Stimulated activated CD4-positive, alpha-beta T cell treated with anti-CD3 and anti-CD28 coated beads, TNF-alpha, amount 100 ng/mL, for 1 hour (primary cell): ENCODE measurements at places on chromosomes 1 and 21.

GRCh38 chr1:246503341-246503740 is 3.7 kb downstream of the SMYD3 start:
- no peak for DNase-seq

DNA sequence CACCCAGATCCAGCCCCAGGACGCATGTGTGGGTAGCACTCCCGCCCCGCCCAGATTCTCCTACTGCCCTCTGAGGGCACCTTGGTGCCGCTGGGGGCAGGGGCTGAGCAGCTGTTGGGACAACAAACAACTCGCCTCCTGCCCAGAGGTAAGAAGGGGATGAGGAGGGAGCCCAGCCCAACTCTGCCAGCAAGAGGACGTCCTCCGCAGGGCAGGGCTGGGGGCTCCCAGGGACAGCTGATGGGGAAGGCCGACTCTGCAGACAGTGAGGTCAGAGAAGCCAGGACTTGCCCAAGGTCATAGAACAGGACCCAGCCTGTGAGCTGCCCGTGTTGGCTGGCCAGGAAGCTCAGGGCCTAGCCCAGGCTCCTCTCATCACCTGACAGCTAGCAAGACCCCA is 18.8 kb downstream of the RAP1GAP start:
- DNase-seq, result no peak

GRCh38 chr1:2463396-2463795 is 12.7 kb upstream of the PLCH2 start:
- no peak for DNase-seq

GRCh38 chr1:47942240-47942629 is 55.0 kb downstream of the TRABD2B start:
- no peak for DNase-seq

DNA sequence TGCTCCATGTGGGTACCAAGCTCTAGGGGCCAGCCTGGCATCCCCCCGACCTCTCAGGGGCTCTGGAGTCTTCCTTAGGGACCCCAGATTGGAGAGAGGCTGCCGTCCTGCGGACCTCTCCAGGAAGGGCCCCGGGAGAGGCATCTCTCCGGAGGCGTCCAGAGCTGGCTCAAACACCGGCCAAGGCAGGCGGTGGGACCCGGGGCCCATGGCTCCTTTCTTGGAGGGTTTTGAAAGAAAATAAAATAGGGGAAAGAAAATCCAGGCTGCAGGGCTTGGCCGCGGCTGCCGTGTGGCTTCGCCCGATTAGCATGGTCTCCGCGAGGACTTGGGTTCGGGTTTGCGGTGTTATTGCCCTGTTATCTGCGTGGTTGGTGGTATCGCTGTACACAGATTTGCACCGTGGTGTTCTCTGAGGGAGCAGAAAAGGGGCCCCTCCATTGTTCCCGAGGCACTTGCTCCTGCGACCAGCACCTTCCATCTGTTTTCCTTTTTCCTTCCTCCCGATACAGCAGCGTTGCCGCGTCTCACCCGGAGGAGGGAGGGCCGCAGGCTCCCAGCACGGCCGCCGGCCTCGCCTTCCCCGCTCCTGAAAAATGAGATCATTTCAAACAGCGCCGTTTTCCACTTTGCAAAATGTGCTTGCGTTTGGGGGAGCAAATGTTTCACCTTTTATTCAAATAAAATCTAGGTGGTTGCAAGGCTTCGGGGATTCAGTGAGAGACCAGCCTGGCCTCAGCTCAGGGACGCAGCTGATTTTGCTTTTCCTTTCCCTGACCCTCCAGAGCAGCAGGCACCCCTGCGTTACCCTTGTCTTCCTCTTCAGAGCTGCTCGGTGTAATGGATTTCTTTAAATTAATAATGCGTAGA is 86.3 kb downstream of the PRDM16 start:
- DNase-seq, result no peak

DNA sequence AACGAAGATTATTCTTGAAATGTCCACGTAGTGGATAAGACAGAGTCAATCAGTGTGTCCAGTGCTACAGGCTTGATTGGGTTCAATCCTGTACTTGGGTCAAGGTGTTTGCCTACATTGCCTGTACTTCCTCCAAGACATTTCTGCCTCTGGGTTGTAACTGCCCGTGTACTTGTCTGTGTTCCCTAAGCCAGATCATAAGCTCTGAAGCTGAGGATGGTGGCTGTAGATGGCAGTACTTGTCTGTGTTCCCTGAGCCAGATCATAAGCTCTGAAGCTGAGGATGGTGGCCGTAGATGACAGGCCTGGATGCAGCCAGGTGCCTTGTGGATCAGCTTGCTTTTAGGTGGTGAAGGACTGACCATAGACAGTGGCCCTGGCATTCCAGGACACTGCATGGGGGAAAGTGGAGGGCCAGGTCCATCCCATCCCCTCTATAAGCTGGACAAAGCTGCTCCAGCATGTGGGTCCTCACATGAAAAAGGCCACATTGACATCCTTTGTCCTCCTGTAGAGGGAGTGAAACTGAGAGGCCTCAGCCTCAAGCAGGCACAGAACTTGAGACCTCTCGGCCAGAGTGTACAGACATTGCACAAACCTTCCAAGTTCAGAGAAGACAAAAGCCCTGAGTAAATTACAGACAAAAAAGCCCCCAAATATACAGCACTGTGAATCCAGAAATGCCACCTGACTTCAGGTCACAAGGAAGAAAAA is 2.0 kb upstream of the SRM start:
- no peak for DNase-seq

DNA sequence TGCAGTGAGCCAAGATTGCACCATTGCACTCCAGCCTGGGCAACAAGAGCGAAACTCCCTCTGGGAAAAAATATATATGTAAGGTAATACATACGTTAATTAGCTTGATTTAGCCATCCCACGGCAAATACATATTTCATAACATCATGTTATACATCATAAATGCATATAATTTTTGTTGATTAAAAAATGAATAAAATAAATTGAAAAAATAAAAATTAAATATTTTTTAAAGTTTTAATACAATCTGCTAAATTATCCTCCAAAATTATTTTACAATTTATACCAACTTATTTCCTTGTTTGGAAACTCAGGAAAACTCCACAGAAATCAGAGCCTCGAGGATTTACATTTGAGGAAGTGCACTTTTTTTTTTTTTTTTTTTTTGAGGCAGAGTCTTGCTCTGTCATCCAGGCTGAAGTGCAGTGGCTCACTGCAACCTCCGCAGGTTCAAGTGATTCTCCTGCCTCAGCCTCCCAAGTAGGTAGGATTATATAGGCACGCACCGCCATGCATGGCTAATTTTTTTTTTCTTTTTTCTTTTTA is 12.6 kb upstream of the IPO9 start:
- no peak for DNase-seq

DNA sequence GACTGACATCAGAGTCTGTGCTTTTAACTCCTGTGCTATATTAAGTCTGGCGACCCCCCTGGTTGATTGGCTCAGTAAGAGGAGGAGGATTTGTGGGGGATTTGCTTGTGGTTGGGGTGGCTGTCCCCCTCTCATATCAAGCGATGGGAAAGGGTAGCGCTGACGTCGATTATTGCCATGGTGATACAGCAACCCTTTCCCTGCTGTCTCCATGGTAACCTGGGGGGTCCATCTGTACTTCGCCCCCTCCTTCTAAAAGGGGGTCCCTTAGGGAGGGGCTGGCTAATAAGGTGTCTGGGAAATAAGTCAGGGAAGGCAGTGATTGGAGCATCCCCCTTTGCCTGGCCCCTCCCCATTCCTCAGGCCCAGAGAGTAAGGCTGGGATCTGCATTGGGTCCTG is 4.7 kb downstream of the FAM229A start:
- DNase-seq, result no peak

DNA sequence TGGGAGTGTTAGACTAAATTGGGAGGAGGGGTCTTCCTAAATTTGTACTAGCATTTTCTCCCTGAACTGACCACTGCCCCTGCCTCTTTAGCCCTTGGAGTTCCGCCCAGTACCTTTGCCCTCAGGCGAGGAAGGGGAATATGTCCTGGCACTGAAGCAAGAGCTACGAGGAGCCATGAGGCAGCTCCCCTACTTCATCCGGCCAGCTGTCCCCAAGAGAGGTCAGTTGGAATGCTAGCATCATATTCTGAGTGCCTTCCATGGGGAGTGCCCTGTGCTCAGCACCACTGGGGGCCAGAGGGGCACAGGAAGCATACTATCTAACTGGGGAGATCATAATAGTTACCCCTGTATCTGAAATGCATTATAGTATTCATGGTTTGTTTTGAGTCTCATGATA is 10.7 kb downstream of the POLR3GL start:
- DNase-seq, result no peak

DNA sequence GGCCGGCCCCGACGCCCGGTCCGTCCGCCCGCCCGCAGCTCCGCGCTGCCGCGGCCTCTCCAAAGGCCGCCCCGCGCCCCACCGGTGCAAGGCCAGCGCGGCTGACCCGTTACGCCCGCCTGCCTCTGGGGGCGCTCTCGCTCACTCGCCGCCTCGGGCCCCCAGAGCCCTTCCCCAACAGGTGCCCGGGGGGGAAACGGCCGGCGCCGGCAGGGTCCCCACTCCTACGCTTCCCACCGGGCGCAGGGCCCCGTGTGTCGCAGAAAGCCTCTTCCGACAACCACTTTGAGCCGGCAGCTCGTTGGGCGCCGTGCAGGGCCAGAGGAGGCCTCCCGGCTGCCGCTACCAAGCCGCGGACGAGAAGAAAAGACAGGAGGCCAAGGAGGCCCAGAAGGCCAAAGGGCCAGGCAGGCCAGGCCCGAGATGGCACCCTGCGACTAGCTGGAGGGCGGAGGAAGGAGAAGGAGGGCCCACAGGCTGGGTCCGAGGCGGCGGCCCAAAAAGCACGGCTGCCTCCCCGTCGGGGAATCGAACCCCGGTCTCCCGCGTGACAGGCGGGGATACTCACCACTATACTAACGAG is 64.9 kb upstream of the FCGR2A start:
- DNase-seq, result no peak

DNA sequence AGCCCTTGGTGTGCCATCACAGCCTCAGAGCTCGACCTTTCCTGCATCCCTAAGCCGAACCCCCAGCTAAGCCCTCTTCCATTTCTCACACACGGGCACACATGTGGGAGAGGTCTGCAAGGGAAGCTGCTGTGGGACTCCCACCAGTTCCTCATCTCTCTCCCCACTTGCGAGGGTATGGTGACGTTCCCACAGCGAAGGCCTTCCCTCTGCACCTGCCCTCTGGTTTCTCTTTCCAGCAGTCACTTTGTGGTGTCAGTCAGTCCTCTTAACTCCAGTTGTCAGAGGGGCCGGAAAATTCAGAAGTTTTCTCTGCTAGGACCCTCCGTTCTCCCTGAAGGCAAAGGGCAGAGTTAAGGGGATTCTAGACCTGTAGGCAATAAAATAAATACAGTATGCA is 5.5 kb upstream of the STK40 start:
- DNase-seq, result no peak

- DNase-seq, result no peak
These were observed 30.5 kb downstream of the SOX13 start for GRCh38 chr1:204103431-204103741.

GRCh38 chr1:46595127-46595526 is 8.9 kb downstream of the MKNK1 start:
- DNase-seq, result no peak

DNA sequence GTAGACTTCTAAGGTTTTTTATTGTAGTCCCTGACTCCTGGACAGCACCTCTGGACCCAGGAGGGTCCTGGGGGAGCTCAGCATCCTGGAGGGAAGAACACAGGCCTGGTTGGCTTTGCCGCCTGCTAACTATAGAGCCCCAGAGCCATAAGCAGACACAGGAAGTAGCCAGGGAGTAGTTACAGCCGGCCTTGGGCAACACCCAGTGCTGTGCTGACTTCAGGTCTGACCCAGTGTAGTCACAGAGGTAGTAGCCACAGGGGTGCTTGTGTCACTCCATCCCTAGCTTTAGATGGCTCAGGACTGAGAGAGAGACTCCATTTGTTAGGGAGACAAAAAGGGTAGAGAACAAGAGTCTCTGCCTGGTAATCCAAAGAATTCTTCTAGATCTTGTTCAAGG is 21.9 kb downstream of the MCOLN2 start:
- DNase-seq, result no peak

DNA sequence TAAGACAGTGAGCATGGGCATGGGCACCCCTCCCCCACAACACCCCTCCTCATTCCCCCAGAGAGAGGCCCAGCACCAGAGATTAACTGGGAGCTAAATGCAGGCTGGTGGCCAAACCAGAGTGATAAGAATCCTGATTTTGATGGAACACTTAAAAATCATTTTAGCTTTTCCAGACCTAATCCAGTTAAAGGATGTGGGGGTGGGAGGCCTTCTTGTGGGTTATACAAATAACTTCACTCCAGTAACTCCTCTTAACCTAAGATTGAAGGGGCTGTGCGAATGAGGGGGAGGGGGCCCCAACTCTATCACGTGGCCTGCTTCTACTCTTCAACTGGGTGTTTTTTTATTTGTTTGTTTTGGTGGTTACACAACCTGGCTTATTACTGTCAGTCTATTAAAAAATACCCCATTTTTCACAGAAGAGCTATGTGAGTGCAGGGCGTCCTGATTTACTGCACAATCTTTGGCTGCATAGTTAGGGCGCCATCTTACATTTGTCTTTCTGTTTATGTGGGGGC is 398.1 kb upstream of the LYPLAL1 start:
- DNase-seq, result no peak

DNA sequence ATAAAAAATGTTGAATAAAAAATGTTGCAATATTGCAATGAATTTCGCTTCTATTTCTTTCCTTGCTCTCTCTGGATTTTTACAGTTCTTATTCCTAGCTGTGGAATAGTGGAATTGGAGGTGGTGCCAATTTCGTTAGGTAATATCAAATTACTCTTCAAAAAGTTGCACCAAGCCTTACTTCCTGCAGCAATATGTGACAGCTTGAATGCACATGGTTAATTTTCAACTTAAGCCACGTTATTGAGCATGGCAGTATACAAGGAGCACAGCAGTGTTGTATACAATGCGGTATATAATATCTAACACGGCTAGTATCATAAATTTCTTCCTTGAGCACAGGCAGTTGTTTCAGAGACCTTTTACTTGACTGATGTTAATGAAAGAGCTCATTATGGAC is 152.5 kb downstream of the NOS1AP start:
- DNase-seq, result no peak

- no peak for DNase-seq
These were observed 974.6 kb downstream of the TTLL7 start for GRCh38 chr1:83024251-83024767.

DNA sequence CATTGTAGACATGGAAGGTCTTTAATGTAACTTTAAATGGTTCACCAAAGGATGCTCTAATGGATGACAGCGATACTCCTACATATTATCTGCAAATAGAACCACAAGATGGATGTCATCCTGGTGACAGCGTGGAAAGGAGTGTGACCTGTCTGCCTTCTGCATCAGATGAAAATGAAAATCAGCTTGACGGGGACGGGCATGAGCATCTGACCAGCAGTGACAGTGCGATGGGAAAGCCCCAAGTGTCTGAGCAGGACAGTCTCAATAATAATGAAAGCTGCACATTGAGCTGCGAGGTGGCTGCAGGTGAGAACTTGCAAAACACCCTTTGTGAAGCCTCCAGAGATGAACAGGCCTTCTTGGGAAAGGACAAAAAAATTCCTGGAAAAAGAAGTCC is 25.2 kb downstream of the CNST start:
- no peak for DNase-seq

DNA sequence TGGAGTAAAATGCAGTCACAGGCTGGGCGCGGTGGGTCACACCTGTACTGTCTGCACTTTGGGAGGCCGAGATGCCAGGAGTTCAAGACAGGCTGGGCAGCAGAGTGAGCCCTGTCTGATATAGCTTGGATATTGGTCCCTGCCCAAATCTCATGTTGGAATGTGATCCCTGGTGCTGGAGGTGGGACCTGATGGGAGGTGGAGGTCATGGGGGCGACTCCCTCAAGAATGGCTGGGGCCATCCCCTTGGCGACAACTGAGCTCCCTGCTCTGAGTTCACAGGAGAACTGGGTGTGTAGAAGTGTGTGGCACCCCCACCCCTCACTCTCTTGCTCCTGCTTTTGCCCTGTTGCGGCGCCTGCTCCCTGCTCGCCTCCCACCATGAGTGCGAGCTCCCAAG is 11.5 kb upstream of the PDXK start:
- no peak for DNase-seq
